ENCODE measurements at places on chromosomes 2 and 18.

DNA sequence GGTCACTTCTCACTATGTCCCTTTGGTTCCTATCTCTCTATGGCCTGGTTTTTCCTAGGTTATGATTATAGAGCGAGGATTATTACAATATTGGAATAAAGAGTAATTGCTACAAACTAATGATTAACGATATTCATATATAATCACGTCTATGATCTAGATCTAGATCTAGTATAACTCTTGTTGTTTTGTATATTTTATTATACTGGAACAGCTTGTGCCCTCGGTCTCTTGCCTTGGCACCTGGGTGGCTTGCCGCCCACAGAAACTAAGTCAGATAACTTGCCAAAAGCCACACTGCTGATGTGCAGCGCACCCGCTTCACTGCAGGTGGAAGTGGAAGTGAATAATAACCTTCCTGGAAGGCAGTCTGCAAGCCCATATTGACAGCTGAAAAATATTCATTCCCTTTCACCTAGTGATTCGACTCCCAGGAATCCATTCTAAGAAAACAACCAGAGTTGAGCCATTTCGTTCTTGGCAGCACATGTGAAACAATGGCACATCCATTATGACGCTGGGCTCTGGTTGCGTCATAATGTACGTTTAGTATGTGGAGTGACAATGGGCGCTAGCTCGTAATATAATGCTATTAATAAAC lies 725 bp upstream of the ANKRD53 start:
- DNase-seq: no peak

GRCh38 chr2:10283106-10284062 lies 19.3 kb upstream of the HPCAL1 start:
- peak; percentile 49 for DNase-seq

DNA sequence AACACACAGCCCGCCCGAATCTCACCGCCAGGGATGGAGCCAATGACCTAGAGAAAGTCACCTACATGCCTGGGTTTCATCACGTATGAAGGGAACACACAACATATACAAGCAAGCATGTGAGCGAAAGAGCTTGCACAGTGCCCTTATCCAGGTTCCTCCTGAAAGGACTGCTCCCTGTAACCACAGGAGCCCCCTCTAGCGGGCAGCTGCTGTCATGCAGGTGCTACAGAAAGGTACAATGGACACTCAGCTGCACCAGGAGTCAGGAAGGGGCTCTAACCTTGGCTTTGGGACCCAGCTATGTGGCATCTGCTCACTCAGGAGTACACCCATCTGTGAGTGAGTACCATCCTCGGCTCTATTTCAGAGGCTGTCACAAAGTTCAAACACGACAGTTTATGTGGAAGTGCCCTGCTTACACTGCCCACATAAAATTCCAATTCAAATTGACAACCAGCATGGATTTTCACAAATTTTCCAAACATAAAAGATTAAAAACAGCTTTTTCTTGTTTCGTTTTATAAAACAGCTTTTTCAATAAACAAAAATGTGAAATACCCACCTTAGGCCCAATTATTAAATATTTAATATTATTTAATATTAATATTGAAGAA lies 3.5 kb downstream of the NDUFA10 start:
- peak; percentile 16 for DNase-seq

GRCh38 chr2:178905261-178905660 lies 98.0 kb upstream of the TTN start:
- no peak for DNase-seq

DNA sequence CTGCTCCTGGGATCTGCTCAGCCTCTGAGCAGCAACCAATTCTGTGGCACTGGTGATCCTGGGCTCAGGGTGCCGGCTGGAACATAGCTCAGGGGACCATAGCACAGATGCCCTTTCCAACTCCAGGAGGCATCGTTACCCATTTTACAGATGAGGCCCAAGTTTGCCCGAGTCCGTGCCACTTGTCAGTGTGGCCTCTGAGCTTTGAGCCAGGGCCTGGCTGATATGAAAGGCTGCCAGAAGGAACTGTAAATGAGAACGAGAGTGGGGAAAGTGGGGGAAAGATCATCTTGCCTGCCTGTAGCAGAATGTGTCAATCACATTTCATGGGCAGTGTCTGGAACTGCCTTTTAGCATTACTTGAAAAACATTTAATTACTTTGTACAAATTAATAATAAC lies 23.3 kb upstream of the FOSL2 start:
- no peak for DNase-seq

GRCh38 chr2:239167766-239168444 lies 232.9 kb downstream of the HDAC4 start:
- DNase-seq: no peak

DNA sequence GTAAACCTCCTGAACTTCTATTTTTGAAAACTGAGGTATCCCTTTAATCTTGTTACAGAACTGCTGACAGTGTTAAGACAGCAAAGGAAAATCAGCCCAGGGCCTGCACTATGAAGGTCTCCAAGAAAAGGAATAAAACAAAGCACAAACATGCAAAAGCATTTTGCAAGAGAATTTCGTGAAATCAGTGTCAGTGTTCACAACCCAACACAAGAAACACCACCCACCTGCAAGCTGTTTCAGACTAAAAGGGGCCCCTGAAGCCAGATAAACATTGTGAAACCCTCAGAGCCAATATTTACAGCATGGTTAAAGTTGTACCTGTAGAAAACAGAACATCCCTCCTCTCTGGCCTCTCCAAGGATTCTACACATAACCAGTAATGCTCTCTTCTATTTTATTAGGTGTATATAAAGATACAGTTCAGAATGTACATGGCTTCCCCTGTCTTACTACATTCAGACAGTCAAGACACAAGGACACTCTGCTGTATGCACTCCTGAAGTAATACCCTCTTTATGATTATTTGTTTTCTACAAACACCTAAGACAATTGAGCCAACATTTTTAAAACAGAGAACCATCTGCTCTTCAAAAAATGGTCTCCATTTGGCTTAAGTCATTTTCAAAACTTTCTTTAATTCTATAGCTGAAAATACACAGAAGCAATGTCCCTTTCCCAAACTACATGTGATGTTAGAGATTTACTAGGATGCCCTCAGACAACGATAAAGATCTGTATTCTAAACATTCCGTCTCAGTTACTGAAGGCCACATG lies 149.5 kb upstream of the ZFP36L2 start:
- DNase-seq: no peak

DNA sequence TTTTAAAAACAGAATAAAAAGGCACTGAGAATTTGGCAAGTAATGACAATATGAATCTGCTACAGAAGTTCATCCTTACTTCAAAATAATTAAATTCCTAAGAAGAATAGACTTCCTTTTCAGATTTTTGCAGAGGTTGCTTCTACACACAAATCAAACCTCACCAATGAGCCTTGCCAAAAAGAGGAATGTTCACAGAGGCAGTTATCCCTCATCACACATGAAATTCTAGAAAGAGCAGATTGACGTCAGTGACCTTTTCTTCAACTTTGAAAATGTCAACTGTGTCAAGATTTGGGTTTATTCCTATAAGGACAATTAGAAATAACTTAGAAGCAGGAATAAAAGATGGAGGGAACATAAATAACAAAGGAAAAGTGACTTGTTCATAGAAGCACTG lies 64.6 kb downstream of the MBD2 start:
- no peak for DNase-seq

- no peak for DNase-seq
Observed at GRCh38 chr18:3110034-3110752, 97.2 kb upstream of the LPIN2 start.

DNA sequence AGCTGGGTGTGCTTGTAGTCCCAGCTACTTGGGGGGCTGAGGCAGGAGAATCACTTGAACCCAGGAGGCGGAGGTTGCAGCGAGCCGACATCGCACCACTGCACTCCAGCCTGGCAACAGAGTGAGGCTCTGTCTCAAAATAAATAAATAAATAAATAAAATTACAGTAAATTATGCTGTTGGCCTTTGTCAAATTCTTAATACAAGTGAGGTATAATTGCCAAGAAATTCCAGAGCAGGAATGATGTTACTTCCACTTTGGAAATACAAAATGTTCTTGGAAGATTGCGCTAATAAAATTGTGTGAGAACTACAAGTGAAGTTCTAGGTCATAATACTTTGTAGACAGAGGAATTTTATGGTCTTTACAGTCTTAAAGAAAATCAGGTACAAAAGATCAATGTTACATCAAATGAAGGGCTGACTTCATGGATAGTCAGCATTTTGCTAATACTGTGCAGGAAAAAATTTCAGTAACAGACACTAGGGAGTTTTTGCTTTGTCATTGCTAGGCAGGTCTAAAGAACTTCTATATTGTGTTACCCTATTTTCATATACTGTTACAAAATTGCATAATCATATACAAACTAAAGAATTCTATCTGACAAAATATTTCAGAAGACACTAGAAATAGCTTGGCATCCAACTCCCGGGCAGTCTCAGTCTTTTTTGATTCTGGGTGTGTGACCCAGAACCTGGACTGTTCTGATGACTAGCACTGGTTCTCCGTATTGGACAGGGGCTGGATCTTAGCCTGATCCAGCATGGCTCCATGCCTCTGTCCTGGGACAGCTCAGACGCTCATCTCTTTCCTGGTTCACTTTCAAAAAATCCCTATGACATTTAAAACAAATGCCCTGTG lies 76.0 kb upstream of the STK17B start:
- DNase-seq: no peak

DNA sequence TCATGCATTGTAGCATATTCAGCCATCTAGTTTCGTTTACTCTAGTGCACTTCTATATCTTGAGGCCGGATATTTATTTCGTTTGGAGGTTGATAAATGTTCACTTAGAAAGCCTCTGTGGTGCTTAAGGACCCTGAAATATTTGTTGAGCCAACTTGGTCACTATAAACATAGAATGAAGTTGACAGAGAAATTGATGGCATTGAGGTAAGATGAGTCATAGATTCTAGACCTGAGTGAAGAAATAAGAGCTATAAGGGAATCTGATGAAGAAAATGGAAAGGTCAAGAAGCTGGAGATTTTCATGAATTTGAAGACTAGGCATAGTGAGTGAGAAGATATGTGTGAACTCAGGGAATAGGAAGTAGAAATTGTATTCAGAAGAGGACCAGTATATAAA lies 35.9 kb downstream of the EPC2 start:
- DNase-seq: no peak

DNA sequence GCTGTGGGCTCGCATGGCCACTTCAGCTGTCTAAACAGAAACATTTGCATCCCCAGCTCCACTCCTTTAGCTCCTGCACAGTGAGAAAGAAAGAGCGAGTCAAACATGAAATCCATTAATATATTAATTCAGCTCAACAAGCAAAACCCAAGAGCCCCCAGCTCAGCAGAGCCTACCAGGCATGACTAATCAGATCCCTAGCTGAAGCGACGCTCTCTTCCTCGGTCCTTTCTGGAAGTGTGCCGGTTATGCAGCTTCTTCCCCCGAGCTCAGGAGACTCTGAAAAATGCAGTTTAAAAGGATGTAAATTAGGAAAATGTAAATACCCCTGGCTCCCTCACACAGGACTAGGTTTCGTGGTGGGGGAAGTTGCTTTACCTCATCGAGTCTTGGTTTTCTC lies 221.5 kb downstream of the ANKRD30B start:
- DNase-seq: no peak

DNA sequence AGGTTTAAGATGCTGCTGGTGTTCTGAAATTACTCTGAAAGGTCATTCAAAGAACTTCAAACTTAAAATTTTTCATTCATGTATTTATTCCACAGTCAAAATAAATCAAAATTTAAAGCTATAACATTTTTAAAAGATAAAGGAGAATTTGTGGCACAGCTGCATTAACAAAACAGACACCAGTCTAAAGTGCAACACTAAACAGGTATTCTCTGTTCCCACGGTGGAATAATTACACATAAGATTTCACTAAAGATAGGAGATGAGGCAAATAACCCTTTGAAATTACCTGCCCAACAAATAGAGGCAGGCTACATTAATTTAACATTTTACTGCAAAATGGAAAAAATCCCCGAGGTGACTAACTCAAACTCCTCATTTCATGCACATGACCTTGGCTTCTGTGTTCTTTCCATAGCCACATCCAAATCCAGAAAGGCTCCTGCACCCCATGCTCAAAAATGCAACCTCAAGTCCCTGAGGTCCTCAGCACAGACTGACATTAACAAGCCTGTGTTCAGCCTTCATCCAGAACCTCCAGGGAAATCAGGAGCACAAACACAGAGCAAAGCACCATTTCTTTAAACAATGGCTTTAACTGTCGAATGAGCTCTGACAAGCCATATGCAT lies 10.5 kb downstream of the COX7A2L start:
- no peak for DNase-seq

- DNase-seq: no peak
Observed at GRCh38 chr2:29016504-29016903, 35.4 kb downstream of the TOGARAM2 start.

GRCh38 chr2:191968120-191968519 lies 121.2 kb upstream of the CAVIN2 start:
- DNase-seq: no peak

GRCh38 chr2:15819562-15820256 lies 120.6 kb upstream of the MYCN start:
- no peak for DNase-seq

DNA sequence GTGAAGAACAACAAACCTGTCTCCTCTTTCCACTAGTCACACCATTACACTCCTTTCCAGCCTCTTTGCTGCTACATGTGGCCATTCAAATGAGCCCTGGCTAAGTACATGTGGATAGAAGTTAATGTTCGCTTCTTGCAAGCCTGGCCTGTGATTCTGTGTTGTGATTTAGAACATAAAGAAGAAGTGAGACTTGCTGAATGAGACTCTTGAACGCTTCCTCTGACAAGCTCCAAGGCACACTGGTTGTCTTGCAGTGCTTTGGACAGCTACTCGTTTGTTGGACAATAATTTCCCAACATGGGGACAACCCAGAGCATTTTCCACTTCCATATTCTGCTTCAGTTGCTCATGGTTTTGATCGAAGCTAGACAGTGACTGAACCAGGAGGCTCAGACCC lies 57.3 kb downstream of the CCDC74A start:
- DNase-seq: no peak

DNA sequence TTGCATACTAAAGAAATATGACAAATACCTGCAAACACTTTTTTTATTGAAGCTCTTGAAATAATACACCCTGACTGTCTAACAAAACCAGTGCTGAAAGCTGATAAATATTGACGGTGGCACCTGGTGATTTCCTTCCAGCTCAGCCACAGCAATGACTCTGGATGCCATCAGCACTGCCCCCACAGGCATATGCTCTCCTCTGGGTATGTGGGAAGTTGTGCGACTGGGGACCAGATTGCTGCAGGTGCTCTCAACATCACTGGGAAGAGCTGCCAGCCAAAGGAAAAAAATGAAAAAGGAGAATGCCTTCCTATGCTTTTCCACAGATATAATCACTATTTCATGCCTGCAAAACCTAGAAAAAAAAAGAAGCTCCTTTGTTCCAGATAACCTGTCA lies 141.5 kb downstream of the PIGN start:
- no peak for DNase-seq

- no peak for DNase-seq
Observed at GRCh38 chr18:59865241-59865986, 34.4 kb upstream of the PMAIP1 start.

DNA sequence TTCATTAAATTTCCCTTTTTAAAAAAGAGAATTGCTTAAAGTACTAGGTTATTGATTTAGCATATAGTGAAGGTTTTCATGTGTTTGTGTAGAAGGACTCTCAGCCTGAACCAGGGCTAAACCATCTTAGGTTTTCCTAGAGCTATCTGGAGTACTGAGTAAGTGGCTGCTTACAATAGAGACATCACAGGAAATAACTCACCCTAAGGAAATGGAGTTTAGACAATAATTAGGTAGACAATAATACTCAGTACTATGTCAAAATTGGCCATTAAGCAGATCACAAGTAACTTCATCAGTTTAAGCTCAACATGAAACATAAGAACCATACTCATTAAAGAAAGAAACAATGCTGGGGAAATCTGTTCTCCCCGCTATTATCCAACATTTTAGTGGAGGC lies 240.0 kb downstream of the RND3 start:
- no peak for DNase-seq
